ENCODE measurements at places on chromosomes 1 and 21. TPM values are rescaled to one million over a fixed set of nuclear protein-coding genes. Genes with fewer than 3 reads are reported as not detected.

DNA sequence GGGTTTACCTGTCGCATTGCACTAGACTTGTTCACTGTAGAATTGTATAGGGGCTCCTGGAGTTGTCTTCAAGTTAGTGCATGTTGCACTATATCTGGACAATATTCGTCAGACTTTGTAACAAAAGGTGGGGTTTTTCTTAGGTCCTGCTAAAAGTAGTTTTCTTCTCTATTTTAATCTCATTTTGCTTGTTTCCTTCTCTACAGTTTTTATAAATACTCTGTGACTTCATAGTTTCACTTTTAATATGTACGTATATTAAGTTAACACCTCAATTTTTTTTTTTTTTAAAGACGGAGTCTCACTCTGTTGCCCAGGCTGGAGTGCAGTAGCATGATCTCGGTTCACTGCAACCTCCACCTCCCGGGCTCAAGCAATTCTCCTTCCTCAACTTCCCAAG, 26.5 kb upstream of the MRPS6 start:
- no peak for DNase-seq

- no peak for DNase-seq
Measured at GRCh38 chr1:199522338-199522737, 505.2 kb upstream of the NR5A2 start.

DNA sequence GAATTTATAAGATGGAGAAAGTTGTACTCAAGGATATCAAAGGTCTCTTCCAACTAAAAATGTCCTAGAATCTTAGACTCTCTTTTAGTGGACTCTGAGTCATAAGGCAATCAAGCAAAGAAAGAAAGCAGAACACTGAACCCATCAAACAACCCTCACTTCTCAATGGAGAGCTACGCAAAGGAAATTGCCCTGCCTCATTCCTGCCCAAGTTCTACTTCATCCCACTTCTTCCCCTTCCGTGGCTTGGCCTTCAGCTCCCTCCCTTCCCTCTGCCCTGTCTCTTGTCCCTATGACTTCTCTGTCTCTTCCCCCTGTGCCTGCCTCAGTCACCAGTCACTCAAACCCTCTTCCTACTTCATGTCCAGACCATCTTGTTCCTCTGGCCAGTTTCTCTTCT, 58.5 kb downstream of the RIMS3 start:
- DNase-seq = no peak

DNA sequence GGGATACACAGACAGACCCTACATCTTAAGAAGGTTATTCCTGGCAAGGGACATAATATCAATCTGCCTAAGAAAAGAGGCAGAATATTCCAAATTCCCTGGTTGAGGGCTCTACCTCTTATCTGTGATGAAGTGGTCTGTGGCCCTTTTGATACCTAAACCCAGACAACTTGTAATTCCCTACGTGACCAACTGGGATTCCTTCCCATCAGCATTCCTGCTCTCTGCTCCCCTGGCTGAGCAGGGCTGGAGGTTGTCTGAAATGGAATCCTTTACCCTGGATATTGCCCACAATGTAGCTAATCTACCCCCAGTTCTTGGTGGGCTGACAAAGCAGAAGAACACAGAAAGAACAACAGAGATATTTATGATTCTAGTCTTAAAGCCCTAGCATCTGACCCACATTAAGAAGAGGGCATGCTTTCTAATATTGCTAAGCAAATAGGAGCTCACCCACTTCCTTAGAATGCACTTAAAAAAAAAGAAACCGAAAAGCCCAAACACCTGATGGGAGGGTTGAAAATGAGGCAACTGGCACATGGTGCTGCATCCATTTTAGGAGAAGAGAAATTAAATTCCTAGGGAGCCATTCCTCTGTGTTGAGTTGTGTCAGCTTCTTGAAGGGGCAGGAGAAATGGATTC, 36.8 kb downstream of the GADD45A start:
- no peak for DNase-seq

GRCh38 chr1:41450747-41451285, 33.7 kb downstream of the EDN2 start:
- DNase-seq = no peak

DNA sequence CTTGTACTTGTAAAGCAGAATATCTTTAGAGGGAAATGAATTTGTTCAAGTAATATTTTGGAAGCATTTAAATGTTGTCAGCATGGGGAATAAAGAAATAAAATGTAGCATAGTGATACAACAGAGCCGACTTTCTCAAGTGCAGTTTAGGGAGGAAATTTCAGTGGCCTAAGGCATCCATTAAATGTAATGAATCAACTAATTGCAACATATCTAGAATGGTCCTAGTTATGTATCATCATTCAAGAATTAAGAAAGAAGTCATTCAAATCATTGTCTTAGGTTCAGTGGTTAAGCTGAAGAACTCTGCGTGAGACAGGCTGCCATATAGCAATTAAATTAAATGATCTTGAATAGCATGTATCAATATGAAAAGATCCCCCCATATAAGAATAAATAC, 360.7 kb downstream of the TBX15 start:
- no peak for DNase-seq

DNA sequence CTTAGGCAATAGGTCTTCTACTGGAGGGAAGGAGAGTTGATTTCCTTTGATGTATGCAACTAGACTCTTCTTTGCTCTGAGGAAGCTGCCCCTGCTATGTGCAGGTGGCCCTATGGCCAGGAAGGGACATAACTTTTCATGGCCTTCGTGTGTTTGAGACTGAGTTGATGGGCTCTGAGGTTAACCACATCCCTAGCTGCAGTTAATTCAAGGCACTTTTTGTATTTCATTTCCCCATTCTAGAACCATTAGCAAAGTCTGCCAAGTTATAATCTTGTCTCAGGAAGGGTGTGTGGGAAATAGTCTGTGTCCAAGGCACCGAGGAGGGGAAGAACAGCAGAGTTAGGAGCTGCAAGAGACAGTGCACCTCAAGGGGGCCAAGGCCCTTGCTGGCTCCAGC, 2.5 kb downstream of the FCRL4 start:
- no peak for DNase-seq

The CALML6 gene
- polyA plus RNA-seq = 0.35 TPM

The RIPPLY3 gene
- 0.46 TPM for polyA plus RNA-seq

All from A549 (cell line).